ENCODE measurements at places on chromosomes 16 and 17.

- DNase-seq: no peak
Observed at GRCh38 chr16:19168371-19169081, 486 bp downstream of the SYT17 start.

GRCh38 chr17:75514919-75515495, 330 bp downstream of the CASKIN2 start:
- no peak for DNase-seq

- no peak for DNase-seq
Observed at GRCh38 chr16:88357317-88358022, 25.3 kb upstream of the ZNF469 start.

DNA sequence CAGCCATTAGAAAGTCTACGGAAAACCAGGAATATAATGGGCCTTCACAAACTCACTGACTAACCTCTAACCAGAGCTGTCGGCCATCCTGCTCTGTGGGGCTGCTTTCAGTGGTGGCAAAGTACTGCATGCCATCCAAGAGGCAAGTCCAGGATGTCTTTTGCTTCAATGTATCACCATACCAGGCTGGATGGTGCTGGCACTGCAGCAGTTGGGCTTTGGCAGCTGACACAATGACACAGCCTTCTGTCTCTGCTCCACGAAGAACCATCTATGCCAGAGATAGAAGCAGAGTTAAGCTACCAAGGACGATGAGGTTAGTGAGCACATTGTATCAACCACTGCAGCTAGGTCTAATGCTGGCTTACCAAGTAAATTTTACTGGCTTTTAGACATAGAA, 9.7 kb upstream of the RSKR start:
- no peak for DNase-seq

DNA sequence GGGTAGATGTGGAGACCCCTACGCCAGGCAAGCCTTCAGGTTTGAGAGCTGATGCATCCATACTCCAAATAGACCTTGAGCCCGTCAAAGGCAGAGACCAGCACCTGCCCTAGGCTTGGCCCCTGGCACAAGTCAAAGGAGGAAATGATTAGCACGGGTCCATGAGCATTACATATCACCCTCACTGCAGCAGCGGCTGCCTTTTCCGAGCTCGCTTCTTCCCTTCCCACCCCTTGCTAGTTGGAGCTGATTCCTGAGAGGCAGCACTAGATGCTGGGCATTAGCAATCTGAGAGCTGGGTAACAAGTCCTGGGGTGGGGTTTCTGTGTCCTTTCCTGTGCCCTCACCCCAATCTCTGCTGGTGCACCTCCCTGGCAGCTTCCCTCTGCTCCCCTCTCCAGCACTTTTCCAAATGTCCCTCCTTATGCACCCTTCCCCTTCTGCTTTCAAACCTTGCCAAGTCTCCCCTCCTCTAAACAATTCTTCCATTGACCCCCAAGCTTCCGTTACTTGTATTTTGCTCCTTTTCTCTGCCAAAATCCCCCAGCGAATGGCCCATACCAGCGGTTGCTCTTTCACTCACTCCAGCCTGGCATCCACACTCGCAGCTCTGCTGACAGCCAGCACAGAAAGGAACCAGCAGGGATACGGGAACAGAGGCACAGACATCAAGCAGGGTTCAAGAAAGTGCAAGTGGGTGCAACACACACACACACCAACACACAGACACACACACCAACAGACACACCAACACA, 3.0 kb downstream of the CDRT4 start:
- no peak for DNase-seq

- no peak for DNase-seq
Observed at GRCh38 chr17:63919311-63919723, 678 bp upstream of the GH1 start.

DNA sequence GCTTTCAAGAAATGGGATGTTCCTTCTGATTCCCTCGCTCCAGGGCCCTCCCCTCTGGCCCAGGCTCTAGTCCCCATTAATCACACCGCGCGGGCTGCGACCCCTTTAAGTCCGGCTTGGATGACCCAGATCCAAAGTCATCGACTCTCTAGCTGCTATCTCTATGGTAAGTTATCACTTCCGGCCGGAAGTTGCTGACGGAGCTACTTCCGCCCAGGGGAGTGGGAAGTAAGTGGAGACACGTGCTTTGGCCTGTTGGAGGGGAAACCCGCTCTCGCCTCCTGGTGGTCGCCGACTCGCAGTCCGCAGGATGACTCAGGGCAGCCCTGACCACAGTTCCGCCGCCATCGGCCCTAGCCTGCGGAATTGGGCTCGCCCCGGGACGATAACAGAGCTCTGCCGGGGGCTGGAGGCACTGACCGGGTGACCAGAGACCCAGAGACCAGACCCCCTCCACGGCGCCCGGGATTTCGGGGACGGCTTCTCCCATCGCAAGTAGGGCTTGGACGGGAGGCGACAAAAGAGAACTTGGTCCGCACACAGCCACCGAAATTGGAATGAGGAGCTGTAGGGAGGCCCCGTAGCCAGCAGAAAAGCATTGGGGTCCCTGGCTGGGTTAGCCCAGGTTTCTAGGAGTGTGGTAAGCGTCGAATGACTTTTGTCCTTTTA, 52.2 kb upstream of the SEC14L1 start:
- peak; percentile 76 for DNase-seq

GRCh38 chr16:69855592-69855991, 93.5 kb downstream of the WWP2 start:
- no peak for DNase-seq

- no peak for DNase-seq
Observed at GRCh38 chr17:13346996-13347762, 254.6 kb downstream of the HS3ST3A1 start.

GRCh38 chr17:51640108-51640622, 379.8 kb downstream of the UTP18 start:
- no peak for DNase-seq

- no peak for DNase-seq
Observed at GRCh38 chr16:80623376-80623775, 82.6 kb downstream of the DYNLRB2 start.

Measured in left renal cortex interstitium (tissue), 4 donors.